ENCODE measurements at places on chromosomes 7 and 10.

GRCh38 chr7:47571331-47572093 lies 10.4 kb downstream of the TNS3 start:
- DNase-seq = no peak

- DNase-seq = no peak
Measured at GRCh38 chr7:84547331-84547730, 352.7 kb upstream of the SEMA3A start.

GRCh38 chr10:72470666-72471065 lies 115.9 kb upstream of the DNAJB12 start:
- no peak for DNase-seq

DNA sequence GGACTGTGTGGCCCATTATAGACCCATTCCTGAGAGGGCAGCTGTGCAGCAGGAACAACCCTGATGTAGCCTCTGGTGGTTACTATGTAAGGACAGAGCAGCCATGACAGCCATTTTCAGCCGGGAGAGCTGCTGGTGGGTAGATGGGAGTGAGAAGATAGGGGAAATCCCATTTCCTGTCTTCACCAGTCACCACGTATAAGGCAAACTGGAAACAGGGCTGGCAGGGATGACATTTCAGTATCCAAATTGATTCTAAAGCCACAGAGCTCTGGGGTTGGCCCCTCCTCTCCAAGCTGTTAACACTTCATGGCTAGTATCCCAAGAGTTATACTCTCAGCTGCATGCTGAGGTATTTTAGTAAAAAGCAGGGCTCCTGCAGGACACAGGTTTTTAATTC lies 15.2 kb upstream of the FZD1 start:
- DNase-seq = no peak

- no peak for DNase-seq
Measured at GRCh38 chr7:157423348-157423747, 86.5 kb downstream of the DNAJB6 start.

GRCh38 chr7:106891548-106892410 lies 26.7 kb downstream of the PIK3CG start:
- no peak for DNase-seq

GRCh38 chr10:121357401-121357800 lies 240.8 kb downstream of the FGFR2 start:
- no peak for DNase-seq

DNA sequence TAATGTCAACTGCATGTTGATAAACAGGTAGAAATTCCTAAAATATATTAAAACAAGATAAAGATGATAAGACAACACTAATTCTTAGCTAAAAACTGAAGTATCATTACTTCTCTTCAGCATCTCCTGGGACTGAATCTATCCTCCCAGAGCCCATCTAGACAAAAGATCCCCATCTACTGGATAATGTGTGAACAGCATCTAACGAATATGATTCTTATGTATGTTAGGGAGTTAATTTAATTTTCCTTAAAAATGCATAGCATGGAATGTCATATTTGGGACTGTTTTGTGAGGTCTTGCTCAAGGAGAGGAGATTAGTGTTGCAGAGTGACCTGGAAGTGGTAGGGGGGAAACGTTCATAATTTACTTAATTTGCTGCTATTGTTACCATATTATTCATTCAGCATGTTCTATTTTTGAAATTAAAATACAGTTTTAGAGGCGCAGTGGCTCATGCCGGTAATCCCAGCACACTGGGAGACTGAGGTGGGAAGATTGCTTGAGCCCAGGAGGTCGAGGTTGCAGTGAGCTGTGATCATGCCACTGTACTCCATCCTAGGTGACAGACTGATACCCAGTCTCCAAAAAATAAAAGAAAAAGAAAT lies 305.1 kb upstream of the CSTF2T start:
- no peak for DNase-seq

- DNase-seq = no peak
Measured at GRCh38 chr7:105003275-105003674, 10.7 kb upstream of the KMT2E start.

DNA sequence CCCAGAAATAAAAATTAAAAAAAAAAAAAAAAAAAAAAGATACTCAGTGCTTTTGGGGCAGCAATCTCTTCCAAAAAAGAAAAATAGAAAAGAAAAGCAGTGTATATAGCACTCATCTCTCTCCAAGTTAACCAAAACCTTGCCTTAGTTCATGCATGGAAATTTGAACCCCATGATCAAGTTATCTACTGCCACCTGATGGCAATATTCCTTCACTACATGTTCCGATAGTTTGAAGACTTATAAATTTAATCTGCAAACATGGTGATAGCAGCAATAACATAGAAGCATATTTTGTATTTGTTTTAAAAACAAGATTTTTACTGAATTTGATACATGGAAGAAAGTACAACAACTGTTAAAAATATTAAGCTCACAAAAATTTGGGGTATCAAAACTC lies 48.6 kb upstream of the SLIT1 start:
- no peak for DNase-seq

DNA sequence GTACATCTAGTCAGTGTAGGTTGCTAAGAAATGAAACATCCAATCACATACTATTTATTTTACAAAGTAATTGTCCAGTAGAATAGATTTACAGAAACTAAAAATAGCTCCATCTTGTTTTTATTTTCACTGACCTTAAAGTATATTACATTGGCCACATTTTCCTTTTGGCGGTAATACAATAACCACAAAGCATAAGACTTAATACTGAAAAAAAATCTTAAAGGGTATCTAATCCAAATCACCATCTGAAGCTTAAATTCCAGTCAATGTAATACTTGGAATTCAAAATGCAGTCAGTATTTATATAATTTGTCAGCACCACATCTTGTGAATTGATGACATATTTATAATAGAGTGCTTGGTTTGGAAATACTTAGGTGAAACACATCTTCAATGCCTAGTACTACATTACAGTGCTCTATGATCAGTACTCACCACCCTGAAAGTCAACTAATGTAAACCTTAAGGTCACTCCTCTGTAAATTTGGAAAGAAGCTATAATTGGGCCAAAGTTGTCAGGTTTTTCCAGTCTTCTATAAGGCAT lies 8.9 kb downstream of the ANKMY2 start:
- DNase-seq = no peak

GRCh38 chr10:101161494-101162299 lies 30.6 kb downstream of the TLX1 start:
- DNase-seq = peak; percentile 45

- DNase-seq = no peak
Measured at GRCh38 chr10:69428165-69428564, 11.4 kb upstream of the TACR2 start.

DNA sequence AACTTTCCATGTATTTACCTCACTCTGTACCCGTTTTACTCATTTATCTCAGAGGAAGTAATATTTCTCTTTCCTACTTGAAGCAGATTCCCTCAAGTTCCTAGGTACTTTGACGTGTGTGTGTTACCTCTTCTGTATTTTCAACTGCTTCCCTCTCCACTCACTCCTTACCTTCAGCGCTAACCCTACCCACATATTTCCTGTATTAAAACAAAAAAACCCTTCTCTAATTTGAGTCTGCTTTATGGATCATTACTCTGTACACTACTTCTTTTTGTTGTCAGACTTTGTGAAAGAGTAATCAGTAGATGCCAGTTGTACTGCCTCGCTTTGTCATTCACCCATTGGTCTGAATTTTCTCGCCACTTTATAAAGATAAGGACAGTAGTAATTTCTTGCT lies 74.0 kb downstream of the CDK13 start:
- DNase-seq = no peak

GRCh38 chr7:102842284-102842683 lies 70.5 kb upstream of the LRRC17 start:
- no peak for DNase-seq

DNA sequence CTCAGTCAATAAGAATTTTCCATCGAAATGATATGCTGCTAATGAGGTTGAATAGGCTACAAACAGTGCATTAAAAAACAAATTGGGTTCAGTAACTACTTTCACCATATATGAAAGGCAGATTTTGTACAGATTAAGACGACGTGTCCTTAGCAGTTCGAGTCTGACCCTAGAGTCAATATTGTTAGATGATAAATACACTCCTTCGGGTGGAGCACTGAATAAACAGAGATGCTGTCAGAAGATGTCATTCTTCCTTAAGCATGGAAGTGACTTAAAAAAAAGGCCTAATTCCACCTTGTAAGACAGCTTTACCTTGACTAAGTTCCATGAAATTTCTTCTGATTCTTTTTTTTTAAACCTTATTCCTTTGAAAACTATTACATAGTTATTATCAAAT lies 5.8 kb upstream of the AGR2 start:
- DNase-seq = no peak

DNA sequence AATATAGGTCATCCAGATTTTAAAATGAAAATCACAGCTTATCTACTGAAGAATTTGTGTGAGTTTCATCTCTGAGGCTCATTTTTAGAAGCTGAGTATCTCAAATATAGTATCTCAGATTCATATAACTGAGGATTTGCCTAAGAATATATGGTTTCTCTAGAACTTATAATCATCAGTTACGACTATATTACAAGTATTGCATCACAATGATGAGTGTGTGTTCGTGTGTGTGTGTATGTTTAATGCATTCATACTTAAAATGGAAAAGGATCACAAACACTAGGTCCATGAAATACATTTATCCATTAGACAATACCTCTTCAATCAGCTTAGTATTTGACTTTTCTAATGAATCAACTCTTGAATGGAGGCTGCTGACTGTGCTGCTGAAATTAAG lies 21.3 kb downstream of the RUFY2 start:
- DNase-seq = no peak

DNA sequence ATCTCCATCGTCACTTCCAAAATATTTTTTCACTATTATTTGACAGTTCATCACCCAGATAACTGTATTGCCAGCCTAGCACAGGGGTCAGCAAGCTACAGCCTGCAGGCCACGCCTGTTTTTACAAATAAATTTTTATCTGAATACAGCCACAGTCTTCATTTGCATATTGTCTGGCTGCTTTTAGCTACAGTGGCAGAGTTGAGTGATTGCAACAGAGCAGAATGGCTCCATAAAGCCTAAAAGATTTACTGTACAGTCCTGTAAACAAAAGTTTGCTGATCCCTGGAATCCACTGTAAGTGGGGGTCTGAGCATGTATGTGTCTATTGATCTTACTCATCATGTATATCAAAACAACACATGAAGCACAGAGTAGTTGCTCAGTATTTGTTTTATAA lies 45.9 kb upstream of the GNAI1 start:
- DNase-seq = no peak

DNA sequence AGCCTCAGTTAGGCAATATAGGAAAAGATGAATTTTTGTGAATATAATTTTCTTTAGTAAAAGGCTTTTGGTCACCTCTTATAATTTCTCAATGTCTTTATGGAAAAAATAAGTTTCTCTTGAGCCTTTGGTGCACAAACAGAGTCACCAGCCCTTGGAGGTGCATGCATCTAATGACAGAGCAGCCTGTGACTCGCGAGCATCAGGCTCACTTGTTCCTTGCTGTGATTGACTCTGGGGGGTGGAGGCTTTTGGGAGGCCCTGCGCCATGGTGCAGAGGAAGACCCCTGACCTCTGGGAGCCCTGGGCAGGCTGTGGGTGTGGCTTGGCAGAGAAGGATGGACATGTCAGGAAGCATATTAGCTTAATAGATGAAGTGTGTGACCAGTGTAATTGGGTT lies 60.2 kb downstream of the FIGNL1 start:
- no peak for DNase-seq

- no peak for DNase-seq
Measured at GRCh38 chr10:21972584-21972983, 30.9 kb downstream of the DNAJC1 start.
